ENCODE measurements at places on chromosomes 3 and 15.
A peak's percentile ranks its signal among the peaks of the same experiment; 100 is the strongest.

DNA sequence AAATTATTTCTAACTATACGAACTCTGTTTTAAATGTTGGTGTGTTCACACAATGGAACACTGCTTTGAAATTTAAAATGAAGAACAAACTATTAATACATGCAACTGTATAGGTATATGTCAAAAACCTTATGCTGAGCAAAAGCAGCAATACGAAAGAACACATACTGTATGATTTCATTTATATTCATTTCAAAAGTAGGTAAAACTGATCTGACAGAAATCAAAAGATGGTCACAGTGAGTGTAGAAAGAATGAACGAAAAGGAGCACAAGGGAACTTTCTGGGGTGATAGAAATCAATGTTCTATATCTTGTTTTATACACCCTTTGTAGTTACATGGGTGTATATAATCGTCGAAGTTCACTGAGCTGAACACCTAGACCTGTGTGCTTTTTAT, 12.6 kb downstream of the ATP8B4 start:
- no peak for DNase-seq

DNA sequence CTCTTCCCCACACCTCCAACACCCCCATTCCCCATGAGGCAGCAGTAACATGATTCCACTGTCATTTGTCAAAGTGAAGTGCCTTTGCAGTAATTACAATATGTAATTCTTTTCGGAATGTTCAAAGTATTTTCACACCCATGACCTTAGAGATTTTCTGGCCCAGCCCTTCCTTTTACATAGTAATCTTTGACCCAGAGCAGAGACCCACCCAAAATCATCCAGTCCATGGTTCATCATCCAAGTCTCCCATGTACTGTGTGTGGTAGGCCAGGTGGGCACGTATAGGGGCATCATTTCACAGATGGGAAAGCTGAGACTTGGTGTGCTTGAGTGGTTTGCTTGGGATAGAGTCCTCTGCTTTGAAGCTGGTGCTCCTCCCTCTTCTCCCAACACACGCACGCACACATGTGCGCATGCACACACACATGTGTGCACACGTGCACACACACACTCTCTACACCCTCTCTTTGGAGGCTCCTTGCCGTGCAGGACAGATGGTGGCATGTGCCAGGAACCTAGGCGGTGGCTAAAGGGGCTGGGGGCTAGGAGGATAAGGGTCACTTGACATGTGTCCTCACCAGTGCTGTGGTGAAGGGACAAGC, 284.7 kb upstream of the ROPN1 start:
- DNase-seq: no peak

DNA sequence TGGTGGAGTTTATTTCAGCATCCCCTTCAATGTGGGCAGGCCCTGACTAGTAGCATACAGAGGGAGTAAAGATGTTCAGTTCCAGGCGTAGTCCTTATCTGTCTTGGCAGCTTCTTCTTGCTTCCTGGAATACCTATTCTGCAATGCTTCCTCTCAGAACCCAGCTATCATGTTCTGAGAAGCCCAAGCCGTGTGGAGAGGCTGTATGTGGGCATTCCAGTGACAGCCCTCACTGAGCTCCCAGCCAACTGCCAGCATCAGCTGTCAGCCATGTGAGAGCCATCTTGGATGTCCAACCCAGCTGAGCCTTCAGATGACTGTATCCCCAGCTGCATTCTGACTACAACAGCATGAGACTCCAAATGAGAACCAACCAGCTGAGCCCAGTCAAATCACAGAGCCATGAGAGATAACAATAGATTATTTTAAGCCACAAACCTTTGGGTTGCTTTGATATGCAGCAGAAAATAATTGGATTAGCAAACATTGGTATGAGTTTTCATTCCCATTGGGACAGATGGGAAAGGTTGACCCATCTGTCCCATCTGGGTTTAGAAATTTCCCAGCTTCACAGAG, 8.4 kb upstream of the CMTM7 start:
- no peak for DNase-seq

- DNase-seq: no peak
These were observed 80.6 kb downstream of the GTF2E1 start for GRCh38 chr3:120823156-120823555.

- DNase-seq: no peak
These were observed 15.2 kb downstream of the PFN2 start for GRCh38 chr3:149955449-149955848.

DNA sequence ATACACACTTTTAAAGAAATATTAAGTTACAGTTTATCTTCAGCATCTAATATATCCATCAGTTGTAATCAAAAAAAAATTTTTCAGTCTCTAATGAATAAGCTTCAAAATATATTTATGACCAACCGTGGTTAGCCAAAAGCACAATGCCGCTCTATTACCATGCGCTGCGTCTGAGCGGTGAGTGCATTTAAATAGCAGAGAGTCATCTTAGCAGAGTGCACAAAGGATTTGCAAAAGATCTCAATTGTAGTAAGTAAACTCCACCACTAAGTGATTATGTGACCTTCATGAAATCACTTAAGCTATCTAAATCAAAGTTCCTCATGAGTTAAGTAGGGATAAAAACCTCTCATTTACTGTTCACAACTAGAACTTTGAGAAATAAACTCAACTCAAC, 4.9 kb downstream of the TP63 start:
- no peak for DNase-seq

GRCh38 chr15:85956532-85957275, 123.0 kb upstream of the AGBL1 start:
- DNase-seq: no peak

GRCh38 chr3:83514130-83514914, 1444.5 kb upstream of the CADM2 start:
- DNase-seq: no peak

DNA sequence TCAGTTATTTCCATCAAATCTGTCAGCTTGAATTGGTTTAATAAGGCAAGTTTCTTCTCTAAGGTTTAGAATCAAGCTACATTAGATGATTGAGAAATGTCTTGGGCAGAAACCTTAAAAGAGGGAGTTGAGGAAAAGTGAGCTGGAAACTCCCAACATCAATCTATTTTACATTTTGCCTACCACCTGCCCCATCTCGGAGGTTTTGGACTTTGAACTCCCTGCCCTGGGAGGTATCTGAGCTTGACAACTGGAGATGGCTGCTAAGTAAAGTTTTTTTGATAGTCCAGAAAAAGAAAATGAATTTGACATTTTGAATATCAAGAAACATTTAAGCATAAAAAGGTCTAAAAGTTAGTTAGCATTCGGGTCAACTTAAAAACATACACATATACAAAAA, 234.2 kb downstream of the NFKBIZ start:
- no peak for DNase-seq

DNA sequence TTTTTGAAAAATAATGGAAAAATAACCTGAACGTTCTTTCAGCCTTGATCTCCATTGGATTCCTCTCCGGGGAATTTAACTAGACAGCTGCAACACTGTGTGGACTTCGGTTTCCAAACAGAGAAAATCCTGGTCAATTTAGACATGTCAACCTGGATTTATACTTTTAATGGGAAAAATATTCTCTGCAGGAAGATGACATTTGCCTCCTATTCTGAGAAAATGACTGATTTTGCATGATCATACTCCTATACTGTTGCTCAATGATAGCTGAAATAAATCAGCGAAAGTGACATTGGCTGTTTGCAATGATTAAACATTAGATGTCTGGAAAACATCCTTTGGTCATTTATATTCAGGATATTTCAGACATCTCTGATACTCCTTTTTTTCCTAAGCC, 94.8 kb downstream of the GABRG3 start:
- DNase-seq: no peak

- no peak for DNase-seq
These were observed 67.1 kb downstream of the LRCH3 start for GRCh38 chr3:197858133-197858532.

GRCh38 chr15:78840661-78841375, 29.6 kb upstream of the ADAMTS7 start:
- DNase-seq: peak; percentile 31

DNA sequence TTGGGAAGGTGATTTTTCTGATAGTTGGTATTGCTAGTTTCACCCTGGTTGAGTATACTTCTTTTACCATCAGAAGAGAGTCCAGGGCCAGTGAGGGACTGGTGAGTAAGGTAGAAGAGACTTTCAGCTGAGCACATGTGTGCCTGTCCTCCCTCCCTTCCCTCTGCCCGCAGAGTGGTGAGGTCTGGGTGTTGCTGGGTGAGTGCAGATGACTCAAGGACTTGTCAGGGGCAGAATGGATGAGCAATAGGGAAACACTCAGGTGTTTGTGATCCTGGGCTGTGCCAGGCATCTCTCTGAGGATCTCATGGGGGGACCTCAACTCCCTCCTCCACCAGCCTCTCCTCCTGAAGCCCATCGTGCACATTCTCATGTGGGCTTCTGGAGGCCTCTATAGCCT, 76.0 kb upstream of the GSK3B start:
- no peak for DNase-seq

DNA sequence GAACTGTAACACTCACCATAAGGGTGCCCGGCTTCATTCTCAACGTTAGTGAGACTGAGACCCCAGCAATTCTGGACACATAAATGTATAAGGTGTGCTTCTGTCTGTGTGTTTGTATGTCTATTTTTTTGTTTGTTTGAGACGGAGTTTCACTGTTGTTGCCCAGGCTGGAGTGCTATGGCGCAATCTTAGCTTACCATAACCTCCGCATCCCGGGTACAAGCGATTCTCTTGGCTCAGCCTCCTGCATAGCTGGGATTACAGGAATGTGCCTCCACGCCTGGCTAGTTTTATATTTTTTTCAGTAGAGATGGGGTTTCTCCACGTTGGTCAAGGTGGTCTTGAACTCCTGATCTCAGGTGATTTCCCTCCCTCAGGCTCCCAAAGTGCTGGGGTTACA, 43.3 kb upstream of the C2CD4B start:
- no peak for DNase-seq

All from common myeloid progenitor, CD34-positive (primary cell).